ENCODE measurements at places on chromosomes 3 and 15. TPM values are rescaled to one million over a fixed set of nuclear protein-coding genes. Genes with fewer than 3 reads are reported as not detected.

The DCP1A gene
- total RNA-seq: 33.1 TPM

The GABRG3 gene
- not detected for total RNA-seq

The MAGEL2 gene
- total RNA-seq: not detected

The NAA80 gene
- total RNA-seq: 16.3 TPM

The KIF23 gene
- total RNA-seq: 57.3 TPM

The C3orf70 gene
- 0.06 TPM for total RNA-seq

The RARB gene
- not detected for total RNA-seq

The ISLR gene
- not detected for total RNA-seq

GRCh38 chr3:138289701-138290100, 40.0 kb downstream of the NME9 start:
- peaks cover 26% of the 10 kb centered on the region for H3K36me3 ChIP-seq
- H3K4me1 ChIP-seq: peaks cover 6% of the 10 kb centered on the region
- DNase-seq: no peak
- H3K4me3 ChIP-seq: no peak overlapping the region
- H3K27me3 ChIP-seq: no peaks in the 10 kb centered on the region

- no peak for DNase-seq
- peaks cover 8% of the 10 kb centered on the region for H3K4me1 ChIP-seq
- H3K27me3 ChIP-seq: no peaks in the 10 kb centered on the region
- H3K27ac ChIP-seq: no peak overlapping the region
- no peak overlapping the region for H3K4me3 ChIP-seq
Observed at GRCh38 chr3:4943549-4943948, 35.7 kb upstream of the BHLHE40 start.

- H3K4me3 ChIP-seq: no peak overlapping the region
- H3K4me1 ChIP-seq: no peaks in the 10 kb centered on the region
- H3K36me3 ChIP-seq: peaks cover 2% of the 10 kb centered on the region
- no peak for DNase-seq
- H3K27ac ChIP-seq: no peak overlapping the region
Observed at GRCh38 chr3:178868681-178869080, 202.9 kb downstream of the ZMAT3 start.

GRCh38 chr3:2870724-2871333, 239.3 kb downstream of the IL5RA start:
- H3K27me3 ChIP-seq: peaks cover 4% of the 10 kb centered on the region
- no peak overlapping the region for H3K4me3 ChIP-seq
- H3K4me1 ChIP-seq: no peaks in the 10 kb centered on the region

DNA sequence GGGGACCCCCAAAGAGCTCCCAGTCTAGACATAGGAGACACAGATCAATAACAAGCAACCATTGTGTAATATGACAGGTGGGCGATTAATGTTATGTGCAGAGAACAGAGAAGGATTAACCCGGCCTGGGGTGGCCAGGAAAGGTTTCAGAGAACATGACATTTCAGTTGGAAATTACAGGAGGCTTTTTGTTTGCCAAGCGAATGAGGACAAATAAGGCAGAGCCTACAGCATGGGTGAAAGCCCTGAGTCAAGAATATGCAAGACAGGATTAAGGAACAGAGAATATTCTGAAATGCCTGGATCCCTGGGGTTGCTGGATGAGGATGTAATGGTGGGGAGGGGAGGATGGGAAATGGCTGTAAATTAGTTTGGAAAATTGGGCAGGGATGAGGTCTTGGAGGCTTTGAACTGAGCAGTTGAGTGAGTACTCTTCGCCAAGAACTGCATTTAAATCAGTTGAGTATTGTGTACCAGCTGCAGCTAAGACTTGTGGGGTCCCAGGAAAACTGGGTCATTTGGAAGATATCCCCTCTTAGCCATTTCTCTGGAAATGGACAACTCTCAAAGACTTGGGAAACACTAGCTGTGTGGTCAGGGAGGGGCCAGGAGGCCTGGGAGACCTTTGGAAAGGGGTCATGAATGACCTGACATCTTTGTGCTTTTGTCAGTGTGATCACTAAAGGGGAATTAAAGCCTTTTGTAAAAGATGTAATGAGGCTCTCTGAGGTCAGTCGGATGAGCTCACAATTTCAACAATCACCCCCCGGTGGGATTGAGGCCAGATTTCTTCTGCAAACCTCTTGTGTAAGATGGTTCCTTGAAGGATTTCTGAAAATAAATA, 198.6 kb upstream of the NR2E3 start:
- no peaks in the 10 kb centered on the region for H3K4me1 ChIP-seq
- no peak for DNase-seq
- no peak overlapping the region for H3K4me3 ChIP-seq
- no peak overlapping the region for H3K27ac ChIP-seq

DNA sequence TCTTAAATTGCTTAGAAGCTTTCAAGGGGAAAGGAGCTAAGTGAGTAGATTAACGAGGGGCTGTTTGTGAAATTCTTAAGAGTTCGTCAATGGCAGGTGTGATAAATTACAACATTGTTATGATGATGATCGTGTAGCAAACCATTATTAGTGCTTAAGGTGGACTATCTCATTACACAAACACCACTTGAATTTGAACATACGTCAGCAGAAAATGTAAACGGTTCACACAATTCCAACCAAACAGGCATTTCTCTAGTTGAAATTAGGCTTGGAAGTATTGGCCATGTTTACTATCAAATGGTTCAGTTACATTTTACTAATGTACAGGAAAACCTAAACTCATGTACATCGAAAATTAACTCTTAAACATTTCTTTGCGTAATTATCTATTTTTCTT, 102.8 kb downstream of the PYDC2 start:
- H3K36me3 ChIP-seq: no peaks in the 10 kb centered on the region
- H3K4me3 ChIP-seq: no peak overlapping the region
- no peaks in the 10 kb centered on the region for H3K4me1 ChIP-seq
- no peaks in the 10 kb centered on the region for H3K27me3 ChIP-seq
- H3K27ac ChIP-seq: no peak overlapping the region

GRCh38 chr3:69051756-69052471, at the start of gene TMF1:
TSS of gene TMF1 (minus strand) at chr3:69052333. CDS start at chr3:69052086, 247 bp downstream.
- H3K4me3 ChIP-seq: peak within 1 kb of the TSS; percentile 96
- peak within 1 kb of the TSS; percentile 94 for H3K27ac ChIP-seq
- peaks cover 31% of the 10 kb centered on the region for H3K36me3 ChIP-seq
- no peaks in the 10 kb centered on the region for H3K27me3 ChIP-seq
- peak; percentile 94 for DNase-seq

- H3K27me3 ChIP-seq: no peaks in the 10 kb centered on the region
- peak overlapping the region; percentile 19 for H3K4me3 ChIP-seq
- peaks cover 28% of the 10 kb centered on the region for H3K4me1 ChIP-seq
- DNase-seq: peak; percentile 41
- H3K27ac ChIP-seq: peak overlapping the region; percentile 93
Observed at GRCh38 chr15:68352401-68353062, 75.0 kb downstream of the FEM1B start.

DNA sequence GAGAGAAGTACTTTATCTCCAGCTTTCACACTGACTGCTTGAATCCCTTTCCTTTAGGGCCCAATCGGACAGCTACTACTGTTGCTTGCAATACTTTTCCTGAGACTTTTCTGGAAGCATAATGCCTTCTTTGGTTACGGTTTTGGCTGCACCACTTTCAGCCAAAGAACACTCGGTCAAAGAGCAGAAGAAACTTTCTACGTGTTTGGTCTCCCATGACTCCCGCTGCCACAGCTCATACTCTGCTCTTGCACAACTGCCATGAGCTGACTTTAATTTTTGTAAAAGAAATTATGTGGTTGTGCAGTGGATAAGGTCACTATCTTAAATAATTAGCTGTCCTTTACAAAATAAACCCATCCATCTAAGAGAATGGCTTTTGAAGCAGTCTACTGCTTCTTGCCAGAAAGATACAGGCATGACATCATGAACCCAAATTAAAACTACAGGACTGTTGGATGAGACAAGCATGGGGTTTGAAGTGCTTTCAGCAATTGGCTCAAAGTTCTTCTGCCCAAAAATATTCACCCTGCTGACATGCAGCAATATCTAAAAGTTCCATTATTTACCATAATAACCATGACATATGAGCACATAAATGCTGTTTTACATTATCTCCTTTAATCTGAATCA, 42.0 kb downstream of the PROS1 start:
- H3K4me1 ChIP-seq: no peaks in the 10 kb centered on the region
- H3K27ac ChIP-seq: no peak overlapping the region
- H3K36me3 ChIP-seq: no peaks in the 10 kb centered on the region
- H3K4me3 ChIP-seq: no peak overlapping the region
- no peak for DNase-seq
- no peaks in the 10 kb centered on the region for H3K27me3 ChIP-seq

- H3K27ac ChIP-seq: no peak overlapping the region
- H3K4me3 ChIP-seq: no peak overlapping the region
- H3K36me3 ChIP-seq: no peaks in the 10 kb centered on the region
- no peaks in the 10 kb centered on the region for H3K27me3 ChIP-seq
- no peaks in the 10 kb centered on the region for H3K4me1 ChIP-seq
Observed at GRCh38 chr3:74067296-74067695, 442.6 kb upstream of the PDZRN3 start.

DNA sequence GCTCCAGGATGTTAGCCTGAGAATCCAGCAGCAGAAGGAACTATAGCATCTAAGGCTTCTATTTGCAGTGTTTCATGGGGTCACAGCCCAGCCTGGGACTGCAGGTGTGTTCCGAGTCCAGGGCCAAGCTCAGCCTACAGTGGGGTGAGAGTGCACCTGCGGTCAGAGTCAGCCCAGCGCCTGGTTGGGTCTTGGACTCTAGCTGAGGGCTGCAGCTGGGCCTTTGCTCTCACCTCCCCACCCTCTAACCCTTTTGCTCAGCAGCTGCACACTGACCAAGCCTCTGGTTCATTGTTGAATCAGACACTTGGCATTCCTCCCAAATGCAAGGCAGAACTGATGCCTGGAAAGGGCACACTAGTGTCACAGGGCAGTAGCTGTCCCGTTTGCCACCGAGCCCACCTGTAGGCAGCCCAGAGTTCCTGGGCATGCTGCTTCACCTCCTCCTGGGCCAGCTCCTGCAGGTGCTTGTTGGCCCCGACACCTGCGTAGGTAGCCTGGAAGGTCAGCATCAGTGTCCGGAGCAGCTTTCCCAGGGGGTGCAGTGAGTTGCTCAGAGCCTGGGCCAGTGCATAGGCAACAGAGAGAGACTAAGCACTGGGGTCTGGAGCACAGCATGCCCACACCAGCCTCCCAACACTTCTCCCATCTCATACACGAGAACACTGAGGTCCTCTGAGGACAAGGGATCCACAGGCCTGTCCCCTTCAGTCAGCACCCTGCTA, 17.5 kb downstream of the ALS2CL start:
- DNase-seq: no peak
- no peak overlapping the region for H3K4me3 ChIP-seq
- H3K36me3 ChIP-seq: no peaks in the 10 kb centered on the region
- no peaks in the 10 kb centered on the region for H3K4me1 ChIP-seq
- H3K27me3 ChIP-seq: no peaks in the 10 kb centered on the region
- no peak overlapping the region for H3K27ac ChIP-seq

DNA sequence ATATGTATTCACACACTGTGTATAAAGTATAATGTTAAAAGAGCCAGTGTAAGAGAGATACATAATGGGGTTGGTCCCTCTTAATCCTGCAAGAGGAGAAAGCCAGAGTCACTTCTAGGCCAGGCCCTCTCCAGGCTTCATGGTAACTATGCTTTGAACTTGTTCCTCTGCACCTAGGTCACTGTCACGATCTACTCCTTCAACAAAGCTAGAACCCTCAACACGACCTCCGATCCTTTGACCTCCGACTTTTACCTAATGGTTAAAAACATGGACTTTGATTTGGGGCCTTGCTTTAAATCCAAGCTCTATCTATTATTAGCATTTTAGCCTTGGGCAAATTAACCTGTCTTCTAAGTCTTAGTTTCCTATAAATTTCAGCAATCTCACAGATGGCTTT, 153.9 kb upstream of the NR2E3 start:
- peaks cover 11% of the 10 kb centered on the region for H3K27me3 ChIP-seq
- H3K4me3 ChIP-seq: no peak overlapping the region
- no peaks in the 10 kb centered on the region for H3K36me3 ChIP-seq
- DNase-seq: no peak
- no peaks in the 10 kb centered on the region for H3K4me1 ChIP-seq

DNA sequence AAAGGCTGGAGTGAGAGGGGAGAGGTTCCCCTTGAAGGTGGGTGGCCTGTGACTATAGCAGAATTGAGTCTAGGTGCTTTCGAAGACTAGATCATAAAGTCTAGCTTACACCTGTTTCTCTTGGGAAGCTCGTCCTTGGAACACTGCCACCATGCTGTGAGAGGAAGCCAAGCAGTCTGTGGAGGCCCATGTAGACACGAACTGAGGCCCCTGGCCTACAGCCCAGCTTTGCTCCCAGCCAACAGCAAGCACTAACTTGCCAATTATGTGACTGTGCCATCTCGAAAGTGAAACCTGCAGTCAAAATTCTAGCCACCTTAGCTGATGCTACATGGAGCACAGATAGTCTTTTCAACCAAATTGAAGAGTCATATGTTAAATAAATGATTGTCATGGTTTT, 190.5 kb upstream of the NECTIN3 start:
- no peak overlapping the region for H3K4me3 ChIP-seq
- peaks cover 1% of the 10 kb centered on the region for H3K4me1 ChIP-seq
- peak; percentile 0 for DNase-seq
- H3K36me3 ChIP-seq: no peaks in the 10 kb centered on the region

DNA sequence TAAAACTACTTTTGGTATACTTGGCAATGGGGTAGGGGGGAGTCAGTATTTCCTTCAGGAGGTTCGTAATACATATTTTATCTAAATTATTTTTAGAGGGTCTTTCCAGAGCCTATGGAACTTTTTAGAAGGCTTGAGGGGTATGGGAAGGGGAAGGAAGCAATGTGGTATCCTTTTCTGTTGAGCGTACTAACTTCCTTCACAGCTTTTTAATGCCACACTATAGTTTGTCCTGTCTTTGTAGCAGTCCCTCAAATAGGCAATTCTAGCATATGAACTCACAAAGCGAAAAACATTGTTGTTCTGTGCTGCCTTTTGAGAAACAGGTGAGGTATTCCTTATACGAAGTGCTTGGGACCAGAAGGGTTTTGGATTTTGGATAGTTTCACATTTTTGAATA, 22.3 kb upstream of the P2RY13 start:
- H3K27ac ChIP-seq: no peak overlapping the region
- no peak overlapping the region for H3K4me3 ChIP-seq

DNA sequence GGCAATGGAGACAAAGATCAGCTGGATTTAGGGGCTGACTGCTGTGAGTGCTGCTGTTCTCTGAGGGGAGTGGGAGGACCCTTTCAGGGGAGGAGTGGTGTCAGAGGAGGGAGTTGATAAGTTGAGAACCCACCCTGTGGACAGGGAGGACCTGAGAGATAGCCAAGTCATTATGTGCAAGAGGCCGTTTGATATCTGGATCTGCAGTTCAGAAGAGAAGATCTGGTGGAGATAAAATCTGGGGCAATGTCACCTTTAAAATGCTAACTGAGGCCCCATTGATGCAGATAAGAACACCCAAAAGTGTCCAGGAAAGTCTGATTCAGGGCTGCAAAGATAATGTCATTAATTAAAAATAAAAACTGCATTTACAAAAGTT, 256.1 kb upstream of the HES1 start:
- H3K27ac ChIP-seq: no peak overlapping the region
- DNase-seq: no peak
- no peaks in the 10 kb centered on the region for H3K27me3 ChIP-seq
- H3K4me3 ChIP-seq: no peak overlapping the region

- H3K4me1 ChIP-seq: no peaks in the 10 kb centered on the region
- no peaks in the 10 kb centered on the region for H3K36me3 ChIP-seq
- H3K27ac ChIP-seq: no peak overlapping the region
- no peak for DNase-seq
- no peak overlapping the region for H3K4me3 ChIP-seq
- H3K27me3 ChIP-seq: peaks cover 6% of the 10 kb centered on the region
Observed at GRCh38 chr3:144244662-144245061, 273.0 kb downstream of the DIPK2A start.

GRCh38 chr3:42120866-42121265, 29.7 kb downstream of the TRAK1 start:
- peaks cover 18% of the 10 kb centered on the region for H3K4me1 ChIP-seq
- no peak overlapping the region for H3K4me3 ChIP-seq
- peaks cover 11% of the 10 kb centered on the region for H3K36me3 ChIP-seq
- H3K27ac ChIP-seq: peak overlapping the region; percentile 10
- H3K27me3 ChIP-seq: no peaks in the 10 kb centered on the region

- peaks cover 2% of the 10 kb centered on the region for H3K36me3 ChIP-seq
- peaks cover 11% of the 10 kb centered on the region for H3K27me3 ChIP-seq
Observed at GRCh38 chr15:57878573-57878972, 172.1 kb downstream of the POLR2M start.

Measured in activated naive CD8-positive, alpha-beta T cell treated with anti-CD3 and anti-CD28 coated beads for 36 hours (primary cell).